ENCODE measurements at places on chromosomes 12 and 14.

GRCh38 chr12:60539592-60539991 lies 943.8 kb downstream of the SLC16A7 start:
- DNase-seq: no peak

DNA sequence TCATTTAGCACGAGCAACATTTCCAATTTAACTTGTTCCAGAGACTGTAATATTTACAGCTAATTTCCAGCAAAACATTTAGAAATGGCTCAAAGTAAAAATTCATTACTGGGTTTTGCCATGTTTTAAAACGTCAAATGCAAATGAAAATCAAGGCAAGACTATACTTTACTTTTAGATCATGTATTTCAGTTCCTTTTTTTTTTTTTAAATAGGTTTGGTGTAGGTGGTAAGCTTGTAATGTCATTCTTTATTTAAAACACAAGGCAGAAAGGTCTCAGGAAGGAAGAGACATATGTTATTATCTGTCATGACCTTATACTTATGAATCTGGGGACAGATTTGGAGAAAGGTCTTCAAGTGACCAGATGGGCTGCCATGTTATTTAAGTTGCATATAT lies 54.1 kb downstream of the GRIP1 start:
- DNase-seq: no peak

- DNase-seq: no peak
Observed at GRCh38 chr14:102732924-102733323, 44.3 kb upstream of the TRAF3 start.

- DNase-seq: no peak
Observed at GRCh38 chr12:59452746-59453145, 143.1 kb upstream of the SLC16A7 start.

GRCh38 chr14:79197516-79197915 lies 1013.8 kb downstream of the DIO2 start:
- DNase-seq: no peak

GRCh38 chr14:101112351-101113107 lies 209.0 kb upstream of the RTL1 start:
- no peak for DNase-seq

DNA sequence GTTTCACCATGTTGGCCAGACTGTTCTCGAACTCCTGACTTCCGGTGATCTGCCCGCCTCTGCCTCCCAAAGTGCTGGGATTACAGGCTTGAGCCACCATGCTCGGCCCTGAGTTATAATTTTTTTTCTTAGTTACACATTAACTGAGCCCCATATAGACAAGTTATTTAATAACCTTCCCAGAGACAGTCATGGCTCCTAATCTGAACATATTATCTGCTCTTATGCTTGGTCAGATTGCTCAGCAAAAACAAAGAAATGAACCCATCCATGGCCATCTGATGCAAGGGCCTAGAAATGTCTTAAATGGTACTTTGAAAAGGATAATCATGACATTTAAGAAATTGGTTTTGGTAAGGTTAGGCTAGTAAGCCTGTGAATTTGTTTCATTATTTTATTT lies 13.0 kb downstream of the SAMD15 start:
- DNase-seq: no peak

- DNase-seq: no peak
Observed at GRCh38 chr14:40445020-40445419, 1012.8 kb upstream of the FBXO33 start.

DNA sequence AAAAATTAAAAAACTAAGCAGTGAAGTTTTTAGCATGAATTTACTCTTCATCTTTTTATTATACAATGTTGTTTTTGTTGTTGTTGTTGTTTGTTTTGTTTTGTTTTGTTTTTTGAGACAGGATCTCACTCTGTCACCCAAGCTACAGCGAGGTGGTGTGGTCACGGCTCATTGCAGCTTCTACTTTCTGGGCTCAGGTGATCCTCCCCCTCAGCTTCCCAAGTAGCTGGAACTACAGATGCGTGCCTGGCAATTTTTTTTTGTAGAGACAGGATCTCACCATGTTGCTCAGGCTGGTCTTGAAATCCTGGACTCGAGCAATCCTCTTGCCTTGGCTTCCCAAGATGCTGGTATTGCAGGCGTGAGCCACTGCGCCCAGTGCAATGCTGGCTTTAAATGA lies 11.3 kb downstream of the PPFIBP1 start:
- DNase-seq: no peak

- DNase-seq: no peak
Observed at GRCh38 chr12:29707846-29708245, 75.9 kb downstream of the TMTC1 start.

DNA sequence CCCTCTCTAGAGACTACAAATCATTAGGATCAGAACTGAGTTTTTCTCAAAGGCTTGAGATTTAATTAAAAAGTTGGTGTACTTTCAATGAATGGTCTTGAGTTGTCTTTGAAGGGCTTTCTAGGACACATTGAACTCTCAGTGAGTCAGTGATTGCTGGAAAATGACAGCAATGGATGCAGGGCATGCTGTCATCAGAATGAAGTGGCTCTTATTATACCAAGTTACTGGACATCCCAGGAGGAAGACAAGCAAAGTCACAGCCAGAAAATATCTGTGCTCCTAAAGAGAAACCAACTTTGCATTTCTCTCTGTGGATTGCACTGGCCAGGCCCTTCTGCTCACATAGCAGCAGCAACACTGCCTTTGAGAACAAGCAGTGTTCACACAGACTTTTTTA lies 112.6 kb downstream of the PRIMA1 start:
- no peak for DNase-seq

DNA sequence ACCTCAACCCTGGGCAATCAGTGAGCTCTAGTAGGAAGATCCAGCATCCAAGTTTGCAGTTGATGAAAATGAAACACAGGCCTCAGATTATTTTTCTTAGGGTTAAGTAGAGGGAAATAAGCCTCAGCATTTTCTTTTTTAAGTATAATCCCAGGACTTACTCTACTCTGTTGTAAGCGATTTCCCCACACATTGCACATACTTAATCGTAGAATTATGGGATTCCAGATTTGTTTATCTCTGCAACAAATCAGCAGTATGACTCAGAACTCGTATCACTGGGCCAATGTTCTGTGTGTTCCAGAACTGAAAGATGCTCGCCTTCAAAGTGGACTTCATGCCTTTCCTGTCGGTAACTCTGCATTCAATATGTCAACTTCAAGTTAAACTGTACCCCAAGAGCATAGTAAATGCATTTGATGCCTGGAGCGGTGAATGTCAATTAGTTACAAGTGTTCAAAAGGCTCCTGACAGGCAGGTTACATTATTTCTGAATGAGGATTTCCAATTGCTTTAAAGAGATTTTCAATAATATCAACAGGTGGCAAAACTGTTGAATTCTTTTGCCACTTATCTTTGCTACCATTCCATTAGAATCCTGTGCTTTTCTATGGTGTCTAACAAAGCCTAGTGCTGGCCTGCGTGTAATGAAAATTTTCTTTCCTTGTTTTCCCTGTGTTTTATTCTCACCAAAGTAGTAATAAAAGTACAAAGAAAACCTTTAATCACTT lies 323.8 kb upstream of the SYT1 start:
- DNase-seq: no peak

GRCh38 chr12:31819427-31819826 lies 90.6 kb upstream of the AMN1 start:
- no peak for DNase-seq

GRCh38 chr12:41184864-41185263 lies 3.3 kb upstream of the PDZRN4 start:
- DNase-seq: no peak

- no peak for DNase-seq
Observed at GRCh38 chr14:64061706-64062105, 208.9 kb downstream of the SYNE2 start.

DNA sequence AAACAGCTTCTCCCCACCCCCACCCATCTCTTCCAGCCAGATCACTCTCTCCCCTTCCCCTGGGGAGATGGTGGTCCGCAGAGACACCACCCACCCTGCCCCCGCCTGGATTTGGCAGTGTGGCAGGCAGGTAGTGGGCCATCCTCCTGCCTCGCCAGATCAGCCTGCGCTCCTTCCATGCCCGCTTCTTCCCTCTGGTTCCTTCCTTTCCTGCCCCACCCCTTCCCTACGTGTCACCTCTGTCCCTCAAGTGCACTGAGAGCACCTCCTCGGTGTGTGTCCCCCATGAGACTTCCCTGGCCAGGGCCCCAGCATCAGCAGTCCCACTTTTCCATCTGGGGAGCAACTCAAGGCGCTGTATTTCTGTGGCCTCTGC lies 632 bp downstream of the NYNRIN start:
- no peak for DNase-seq

DNA sequence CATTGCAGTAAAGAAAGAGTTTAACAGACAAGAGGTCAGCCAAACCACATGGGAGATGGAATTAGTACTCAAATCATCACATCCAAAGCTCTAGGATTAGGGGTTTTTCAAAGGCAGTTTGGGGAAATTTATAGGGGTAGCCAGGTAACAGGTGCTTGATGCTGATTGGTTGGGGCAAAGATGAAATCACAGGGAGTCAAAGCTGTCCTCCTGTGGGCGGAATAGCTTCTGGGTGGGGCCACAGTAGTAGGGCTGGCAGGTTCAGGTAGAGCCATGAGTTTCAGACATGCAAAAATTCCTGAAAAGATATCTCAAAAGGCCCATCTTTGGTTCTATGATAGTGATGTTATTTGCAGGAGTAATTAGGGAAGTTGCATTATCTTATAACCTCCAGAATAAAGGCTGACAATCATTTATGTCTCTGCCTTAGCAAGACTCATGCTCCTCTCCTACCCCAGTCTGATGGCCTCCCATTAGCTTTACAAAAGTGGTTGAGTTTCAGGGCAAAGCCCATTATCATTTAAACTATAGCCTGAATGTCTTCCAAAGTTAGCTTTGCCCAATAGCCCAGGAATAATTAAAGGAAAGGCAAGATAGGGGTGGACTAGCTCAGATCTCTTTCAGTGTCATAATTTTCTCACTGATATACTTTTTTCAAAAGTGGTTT lies 42.1 kb upstream of the CNTN1 start:
- no peak for DNase-seq

DNA sequence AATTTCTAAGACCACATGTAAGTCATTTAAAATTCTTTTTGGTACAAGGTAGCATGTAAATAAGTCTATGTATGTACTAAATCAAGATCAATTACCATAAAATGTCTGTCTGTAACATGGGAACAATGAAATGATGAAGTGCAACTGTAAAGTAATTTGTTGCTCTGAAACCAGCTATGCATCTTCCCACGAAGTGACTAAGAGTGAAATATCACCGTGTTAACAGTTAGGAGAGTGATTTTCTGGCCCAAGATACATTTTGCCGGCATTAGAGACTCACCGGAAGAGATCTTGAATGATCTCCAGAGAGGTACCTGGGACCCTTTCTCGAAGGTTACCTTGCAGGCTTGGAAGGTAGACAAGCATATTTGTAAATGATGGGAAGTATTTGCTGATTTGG lies 105.8 kb downstream of the SAMD4A start:
- no peak for DNase-seq

DNA sequence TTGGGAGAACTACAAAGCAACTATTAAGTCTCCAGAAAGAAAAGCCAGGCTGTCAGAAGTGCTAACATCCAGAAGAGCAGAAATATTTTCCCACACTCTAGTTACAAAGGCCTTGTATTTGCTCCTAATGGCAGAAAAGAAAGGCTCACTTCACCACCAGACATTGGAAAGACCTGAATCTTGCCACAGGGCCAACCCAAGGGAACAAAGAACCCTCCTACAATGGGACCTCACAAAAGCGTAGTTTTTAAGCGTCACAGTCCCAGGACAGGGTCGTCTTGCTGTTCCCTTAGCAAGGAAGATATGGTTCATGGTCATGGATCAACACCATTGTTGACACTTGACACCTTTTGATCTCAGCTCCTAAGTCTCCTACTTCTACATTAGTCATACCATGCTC lies 119.1 kb downstream of the RPS29 start:
- no peak for DNase-seq

GRCh38 chr12:124140944-124141486 lies 153.9 kb upstream of the RFLNA start:
- DNase-seq: no peak

- DNase-seq: no peak
Observed at GRCh38 chr14:96503306-96503679, 1.1 kb downstream of the PAPOLA start.

DNA sequence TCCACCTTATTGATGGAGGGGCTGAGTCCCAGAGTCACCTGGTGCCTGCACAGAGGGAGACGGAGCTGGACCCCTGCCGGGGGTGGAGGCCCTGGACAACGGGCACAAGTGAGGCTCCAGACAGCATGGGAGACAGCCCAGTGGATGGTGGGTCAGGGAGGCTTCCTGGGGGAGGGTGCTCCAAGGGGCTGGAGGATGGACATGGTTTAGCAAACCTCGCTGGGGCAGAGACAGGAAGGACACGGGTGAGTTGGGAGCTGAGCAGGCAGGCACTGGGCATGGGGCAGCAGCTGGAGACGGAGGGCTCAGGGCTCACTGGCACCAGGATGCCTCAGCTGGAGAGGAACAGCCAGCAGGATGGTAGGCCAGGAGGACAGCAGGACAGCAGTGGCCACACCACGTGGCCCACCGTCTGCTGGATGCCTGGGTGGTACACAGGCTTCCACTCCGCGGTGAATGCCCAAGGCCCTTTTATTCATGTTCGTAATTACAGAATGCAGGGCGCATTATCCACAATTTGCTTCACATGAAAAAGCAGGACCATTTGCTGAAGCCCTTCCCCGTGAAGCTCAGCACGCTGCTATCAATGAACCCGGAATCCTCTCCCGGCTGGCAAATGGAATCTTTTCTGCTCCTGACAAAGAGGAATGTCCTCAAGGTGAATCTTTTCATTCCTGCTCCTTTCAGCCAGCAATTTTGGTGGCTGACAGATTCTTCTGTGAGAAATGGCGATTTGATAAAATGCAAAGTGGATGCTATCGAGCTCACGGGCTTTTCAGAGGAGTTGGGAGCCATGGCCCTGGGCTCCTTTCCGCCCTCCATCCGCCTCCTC lies 138.1 kb upstream of the C14orf180 start:
- no peak for DNase-seq

DNA sequence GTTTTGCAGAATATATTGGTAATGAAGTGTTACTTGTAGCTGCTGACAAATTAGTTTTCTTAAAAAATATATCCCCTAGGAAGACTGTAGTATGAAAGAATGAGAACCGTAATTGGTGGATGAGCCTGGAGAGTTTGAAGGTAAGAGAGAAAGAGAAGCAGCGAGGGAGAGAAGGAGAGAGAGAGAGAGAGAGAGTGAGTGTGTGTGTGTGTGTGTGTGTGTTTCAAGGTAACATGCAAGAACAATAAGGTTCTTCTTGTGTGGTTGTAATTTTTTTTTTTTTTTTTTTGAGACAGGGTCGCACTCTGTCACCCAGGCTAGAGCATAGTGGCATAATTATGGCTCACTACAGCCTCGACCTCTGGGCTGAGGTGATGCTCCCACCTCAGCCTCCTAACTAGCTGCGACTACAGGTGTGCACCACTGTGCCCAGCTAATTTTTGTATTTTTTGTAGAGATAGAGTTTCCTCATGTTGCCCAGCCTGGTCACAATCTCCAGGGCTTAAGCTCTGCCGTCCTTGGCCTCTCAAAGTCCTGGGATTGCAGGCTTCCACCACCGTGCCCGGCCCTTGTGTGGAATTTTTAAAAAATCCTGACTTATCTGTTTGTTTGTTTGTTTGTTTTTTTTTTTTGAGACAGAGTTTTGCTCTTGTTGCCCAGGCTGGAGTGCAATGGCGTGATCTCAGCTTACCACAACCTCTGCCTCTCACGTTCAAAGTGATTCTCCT lies 73.7 kb downstream of the RASSF3 start:
- no peak for DNase-seq

GRCh38 chr12:116152268-116152667 lies 125.2 kb downstream of the MED13L start:
- DNase-seq: no peak
